GM19239 (cell line): ENCODE measurements at places on chromosomes 16 and 17.

GRCh38 chr17:61372436-61372835 lies 27.2 kb upstream of the TBX2 start:
- no peak for DNase-seq

DNA sequence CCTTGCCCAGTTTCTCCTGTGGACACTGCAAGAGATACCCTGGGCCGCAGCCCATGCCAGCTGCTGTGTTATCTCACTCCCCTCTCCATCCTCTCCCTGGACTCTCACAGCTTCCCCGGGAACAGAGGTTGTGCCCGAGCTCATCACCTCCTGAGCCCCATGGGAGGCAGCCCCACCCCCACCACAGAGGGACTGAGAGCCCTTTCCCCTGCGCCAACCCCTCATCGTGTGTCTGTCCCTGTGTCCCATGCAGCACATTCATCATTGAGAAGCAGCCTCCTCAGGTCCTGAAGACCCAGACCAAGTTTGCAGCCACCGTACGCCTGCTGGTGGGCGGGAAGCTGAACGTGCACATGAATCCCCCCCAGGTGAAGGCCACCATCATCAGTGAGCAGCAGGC lies 12.7 kb downstream of the STAT5A start:
- DNase-seq = no peak

DNA sequence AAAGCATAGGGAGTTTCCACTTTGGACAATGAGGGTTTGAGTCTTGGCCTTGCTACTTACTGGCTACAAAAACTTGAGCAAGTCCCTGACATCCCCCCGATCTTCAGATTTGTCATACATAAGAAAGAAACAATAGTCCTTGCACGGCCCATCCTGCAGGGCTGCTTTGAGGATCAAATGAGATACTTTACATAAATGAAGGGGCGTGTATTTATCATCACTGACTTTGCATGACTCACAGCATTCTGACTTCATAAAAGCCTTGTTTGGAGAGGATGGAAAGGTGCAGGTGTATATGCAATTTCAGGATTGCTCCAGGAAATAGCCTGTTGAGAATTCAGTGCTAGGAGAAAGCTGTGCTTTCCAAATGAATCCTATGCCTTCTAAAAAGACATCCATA lies 465.0 kb upstream of the MAF start:
- DNase-seq = no peak

- DNase-seq = no peak
Measured at GRCh38 chr17:50182783-50183420, 17.1 kb downstream of the SGCA start.

- no peak for DNase-seq
Measured at GRCh38 chr17:3795390-3796102, 5.4 kb downstream of the ITGAE start.

DNA sequence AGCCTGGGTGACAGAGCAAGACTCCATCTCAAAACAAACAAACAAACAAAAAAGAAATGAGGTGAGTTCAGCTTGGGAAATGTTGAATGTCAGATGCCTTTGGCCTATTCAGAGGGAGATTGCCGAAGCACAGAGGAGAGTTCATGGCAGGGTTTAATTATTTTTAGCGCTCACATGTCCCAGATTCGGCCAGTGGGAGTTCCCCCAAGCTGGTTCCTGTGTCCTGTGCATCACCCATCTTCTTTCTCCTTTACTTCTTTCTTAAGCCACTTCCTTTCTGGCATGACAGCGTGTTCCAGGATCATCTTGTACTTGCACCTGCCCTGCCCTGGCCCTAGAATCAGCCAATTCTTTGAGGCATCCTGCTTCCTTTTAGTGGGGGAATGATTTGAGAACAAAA lies 9.2 kb downstream of the MPV17L start:
- no peak for DNase-seq

DNA sequence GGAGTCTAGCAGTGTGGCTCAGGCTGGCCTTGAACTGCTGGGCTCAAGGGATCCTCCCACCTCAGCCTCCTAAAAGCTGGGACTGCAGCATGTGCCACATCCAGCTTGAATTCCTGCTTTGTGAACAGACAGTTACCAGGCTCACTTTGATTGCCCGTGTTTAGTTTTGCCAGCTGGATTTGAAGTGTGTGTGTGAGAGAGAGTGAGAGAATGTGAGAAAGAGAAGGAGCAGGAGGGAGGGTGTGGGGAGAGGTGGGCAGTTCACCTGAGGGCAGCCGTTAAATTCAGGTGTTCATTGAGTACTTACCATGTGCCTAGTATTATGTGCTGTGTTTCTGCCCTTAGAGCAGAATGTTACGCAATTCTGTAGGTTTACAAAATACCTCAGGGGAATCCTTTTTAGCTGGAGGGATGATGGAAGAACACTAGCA lies 4.7 kb downstream of the DUSP14 start:
- no peak for DNase-seq

GRCh38 chr16:56462064-56462796 lies 10.9 kb downstream of the OGFOD1 start:
- no peak for DNase-seq

- no peak for DNase-seq
Measured at GRCh38 chr17:55259684-55260111, 5.1 kb upstream of the HLF start.

- DNase-seq = no peak
Measured at GRCh38 chr17:72457712-72458111, 336.9 kb downstream of the SOX9 start.

- no peak for DNase-seq
Measured at GRCh38 chr16:21338537-21339268, 60.6 kb upstream of the CRYM start.
